ENCODE measurements at places on chromosomes 7 and 10. TPM values are rescaled to one million over a fixed set of nuclear protein-coding genes. Genes with fewer than 3 reads are reported as not detected.

DNA sequence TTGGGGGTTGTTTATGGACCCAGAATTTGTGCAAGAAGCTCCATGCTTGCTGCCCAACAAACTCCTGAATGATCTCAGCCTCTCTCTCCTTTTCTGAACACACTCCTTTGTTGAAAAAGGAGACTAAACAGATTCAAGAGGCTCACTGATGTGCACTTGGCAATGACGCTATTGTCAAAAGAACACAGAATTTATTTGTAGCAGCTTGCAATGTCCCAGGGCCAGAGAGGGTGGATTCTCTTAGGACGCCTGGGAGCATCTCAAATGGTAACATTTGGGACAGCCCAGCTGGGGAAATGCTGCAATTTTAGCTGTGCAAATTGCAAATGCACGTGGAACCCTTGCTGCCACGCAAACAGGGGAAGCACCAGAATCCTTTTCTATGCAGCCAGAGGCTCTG is 79.9 kb downstream of the GPR26 start:
- peak; percentile 77 for DNase-seq

- no peak for DNase-seq
Observed at GRCh38 chr10:45442662-45443061, 68.6 kb downstream of the ALOX5 start.

DNA sequence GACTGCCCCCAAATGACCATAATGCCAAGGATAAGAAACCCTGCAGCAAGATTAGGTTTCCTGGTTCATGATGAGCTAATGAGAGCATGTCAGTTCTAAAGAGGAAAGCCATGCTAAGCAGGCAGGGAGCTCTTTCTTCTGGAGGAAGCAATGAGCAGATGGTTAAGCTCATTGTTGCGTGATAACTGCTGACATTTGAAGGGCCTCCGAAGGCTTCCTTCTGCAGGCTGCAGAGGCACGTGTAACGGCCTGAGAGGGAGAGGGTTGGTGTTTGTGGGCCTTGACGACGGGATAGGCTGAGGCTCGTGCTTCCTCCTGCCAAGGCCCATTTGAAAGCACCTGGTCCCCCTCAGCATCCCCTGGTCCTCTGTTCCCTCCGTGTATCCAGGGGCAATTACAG is 63.5 kb upstream of the BTBD16 start:
- DNase-seq = peak; percentile 48

DNA sequence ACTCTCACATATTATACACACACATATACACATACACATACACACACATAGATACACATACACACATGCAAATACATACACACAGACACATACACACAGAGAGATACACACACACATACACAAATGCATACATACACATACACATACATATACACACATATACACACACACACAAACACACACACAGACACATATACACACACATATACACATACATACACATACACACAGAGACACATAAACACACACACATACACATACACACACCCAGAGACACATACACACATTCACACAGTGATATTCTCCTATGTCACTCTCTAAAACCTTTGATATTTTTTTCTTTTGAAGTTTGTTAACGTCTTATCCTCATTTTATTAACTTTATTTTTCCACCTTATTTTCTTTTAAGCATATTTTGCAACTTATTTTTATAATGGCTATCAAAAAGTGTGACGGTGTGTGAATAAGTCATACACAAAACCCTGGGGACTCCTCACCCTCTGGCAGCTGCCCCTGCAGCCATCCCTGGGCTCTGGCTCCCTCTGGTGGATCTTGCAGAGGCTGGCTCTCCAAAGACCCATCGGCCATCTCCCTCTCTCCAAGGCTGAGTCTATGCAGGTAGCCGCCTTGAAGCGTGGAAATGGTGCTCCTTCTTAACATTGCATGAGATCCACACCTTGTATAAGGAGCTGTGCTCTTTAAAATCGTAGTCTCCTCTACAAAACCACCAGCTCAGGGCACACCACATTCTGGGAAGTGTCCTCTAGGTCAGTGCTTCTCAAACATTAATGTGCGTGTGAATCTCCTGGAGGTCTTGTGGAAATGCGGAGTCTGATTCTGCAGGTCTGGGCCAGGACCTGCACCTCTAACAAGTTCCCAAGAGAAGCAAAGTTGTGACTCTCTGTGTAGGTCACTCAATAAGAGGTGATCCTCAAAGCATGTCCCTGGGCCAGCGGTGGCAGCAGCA is 4.1 kb upstream of the C10orf120 start:
- DNase-seq = peak; percentile 67

The GOLGA7B gene
- 0.10 TPM for total RNA-seq

The VSIR gene
- total RNA-seq = 19.5 TPM

All from tongue (tissue), 3 donors.